ENCODE measurements at places on chromosomes 11 and 22.

GRCh38 chr11:134610116-134610910 is 198.3 kb upstream of the B3GAT1 start:
- no peak for DNase-seq

- no peak for DNase-seq
These were observed 17.5 kb upstream of the TMEM184B start for GRCh38 chr22:38290347-38290746.

- no peak for DNase-seq
These were observed 55.0 kb upstream of the ANO3 start for GRCh38 chr11:26276798-26277424.

- DNase-seq = no peak
These were observed 12.2 kb downstream of the CBL start for GRCh38 chr11:119218141-119218878.

DNA sequence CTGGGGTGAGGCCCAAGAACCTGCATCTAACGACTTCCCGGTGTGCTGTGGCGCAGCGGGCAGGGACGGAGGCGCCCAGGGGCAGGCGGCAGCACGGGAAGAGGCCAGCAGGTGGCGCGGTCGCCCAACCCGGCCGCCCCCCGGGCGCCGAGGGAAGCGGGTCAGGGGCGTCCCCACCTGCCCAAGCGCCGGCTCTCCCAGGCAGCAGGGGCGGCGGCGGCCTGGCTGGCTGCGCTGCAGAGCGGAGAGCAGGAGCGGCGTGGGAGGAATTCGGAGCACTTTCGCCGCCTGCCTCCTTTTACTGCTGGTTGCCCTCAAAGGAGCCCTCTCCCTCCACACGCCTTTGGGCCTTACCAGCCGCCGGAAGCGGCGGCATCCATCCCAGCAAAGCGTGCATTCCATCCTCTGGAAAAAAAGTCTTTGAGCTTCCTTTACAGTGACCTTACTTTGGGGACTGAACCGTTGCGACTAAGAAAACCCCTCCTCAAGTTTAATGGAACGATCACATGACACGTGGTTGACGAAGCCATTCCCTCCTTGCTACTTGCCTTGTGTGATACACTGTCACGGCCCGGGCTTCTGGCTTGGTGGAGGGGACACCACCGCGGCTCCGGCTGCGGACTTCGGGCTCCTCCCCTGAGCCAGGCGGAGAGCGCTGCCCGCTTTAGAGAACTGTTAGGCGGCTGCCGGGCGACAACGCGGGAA is 106.8 kb upstream of the CLMP start:
- DNase-seq = peak; percentile 38

GRCh38 chr11:29017941-29018340 is 909.8 kb downstream of the METTL15 start:
- no peak for DNase-seq

DNA sequence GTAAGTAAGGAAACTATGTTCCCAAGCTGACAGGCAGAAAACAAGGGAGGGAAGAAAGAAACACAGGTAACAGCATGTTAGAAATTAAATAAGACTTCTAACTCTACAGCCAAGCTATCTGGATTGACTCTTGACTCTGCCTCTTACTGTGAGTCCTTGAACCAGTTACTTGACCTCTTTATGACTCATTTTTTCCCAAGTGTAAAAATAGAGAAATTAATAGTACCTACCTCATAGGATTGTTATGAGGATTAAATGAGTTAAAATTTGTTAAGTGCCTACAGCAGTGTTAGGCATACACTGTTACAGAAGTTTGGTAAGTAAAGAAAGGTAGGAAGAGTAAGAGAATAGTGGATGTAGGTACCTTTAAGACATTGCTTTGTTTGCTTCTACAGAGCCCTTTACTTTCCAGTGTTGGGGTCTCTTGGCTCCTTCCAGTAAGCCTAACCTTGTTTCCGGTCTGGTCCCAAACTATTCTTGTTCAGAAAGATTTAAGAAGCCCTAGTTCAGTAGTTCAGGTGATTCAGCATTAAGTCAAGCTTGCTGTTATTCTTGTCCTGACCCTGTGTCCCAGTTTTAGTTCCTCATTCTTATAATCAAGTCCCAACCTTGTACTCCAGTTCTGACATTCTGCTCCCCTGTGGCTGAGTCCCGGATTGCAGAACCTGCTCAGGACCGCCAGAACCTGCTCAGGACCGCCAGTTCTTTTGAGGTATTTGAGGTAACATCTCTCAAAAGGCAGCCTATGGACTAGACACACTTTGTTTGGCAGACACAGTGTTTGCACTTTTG is 963.4 kb upstream of the CCDC90B start:
- DNase-seq = no peak

DNA sequence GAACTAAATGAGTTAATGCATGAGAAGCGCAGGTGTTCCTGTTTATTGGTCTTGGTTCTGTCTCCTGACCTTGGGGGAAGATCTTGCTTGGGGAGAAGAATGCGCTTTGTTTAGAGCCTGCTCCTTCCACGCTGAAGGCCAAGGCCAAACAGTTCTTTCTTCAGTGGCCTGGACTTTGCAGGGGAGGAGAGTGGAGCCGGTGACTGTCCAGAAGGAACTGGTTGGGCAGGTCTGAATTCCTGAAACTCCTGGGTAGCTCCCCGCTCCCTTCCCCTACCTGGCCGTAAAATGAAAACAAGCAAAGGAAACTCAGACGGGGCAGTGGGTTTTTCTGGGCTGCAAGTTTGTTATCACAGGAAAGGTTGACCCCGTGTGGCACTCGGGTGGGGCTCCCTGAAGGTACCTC is 3.6 kb downstream of the ARHGAP8 start:
- DNase-seq = no peak

GRCh38 chr11:44886790-44887140 is 63.9 kb downstream of the TP53I11 start:
- DNase-seq = no peak

DNA sequence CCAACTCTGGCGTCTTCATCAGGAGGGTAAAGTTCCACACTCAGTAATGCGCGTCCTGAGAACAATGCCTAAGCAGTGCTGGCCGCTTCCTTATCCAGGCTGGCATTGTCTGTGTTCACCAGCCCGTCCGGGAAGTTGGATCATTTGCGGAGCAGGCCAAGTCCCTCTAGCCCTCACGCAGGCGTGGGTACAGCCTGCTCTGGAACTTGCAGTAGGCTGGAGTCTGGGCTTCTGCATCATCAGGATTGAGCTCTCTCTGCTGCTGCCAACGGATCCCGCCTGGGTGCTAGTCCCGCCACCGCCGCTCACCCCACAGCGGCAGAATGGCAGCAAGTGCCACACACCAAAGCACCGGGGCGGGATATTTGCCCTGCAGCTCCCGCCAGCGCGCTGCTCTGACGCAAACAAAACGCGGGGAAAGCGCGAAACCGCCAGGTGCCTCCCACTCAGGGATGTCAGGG is 29.0 kb downstream of the GLYATL1 start:
- no peak for DNase-seq

- no peak for DNase-seq
These were observed 83.4 kb downstream of the GALNT18 start for GRCh38 chr11:11538277-11538960.

DNA sequence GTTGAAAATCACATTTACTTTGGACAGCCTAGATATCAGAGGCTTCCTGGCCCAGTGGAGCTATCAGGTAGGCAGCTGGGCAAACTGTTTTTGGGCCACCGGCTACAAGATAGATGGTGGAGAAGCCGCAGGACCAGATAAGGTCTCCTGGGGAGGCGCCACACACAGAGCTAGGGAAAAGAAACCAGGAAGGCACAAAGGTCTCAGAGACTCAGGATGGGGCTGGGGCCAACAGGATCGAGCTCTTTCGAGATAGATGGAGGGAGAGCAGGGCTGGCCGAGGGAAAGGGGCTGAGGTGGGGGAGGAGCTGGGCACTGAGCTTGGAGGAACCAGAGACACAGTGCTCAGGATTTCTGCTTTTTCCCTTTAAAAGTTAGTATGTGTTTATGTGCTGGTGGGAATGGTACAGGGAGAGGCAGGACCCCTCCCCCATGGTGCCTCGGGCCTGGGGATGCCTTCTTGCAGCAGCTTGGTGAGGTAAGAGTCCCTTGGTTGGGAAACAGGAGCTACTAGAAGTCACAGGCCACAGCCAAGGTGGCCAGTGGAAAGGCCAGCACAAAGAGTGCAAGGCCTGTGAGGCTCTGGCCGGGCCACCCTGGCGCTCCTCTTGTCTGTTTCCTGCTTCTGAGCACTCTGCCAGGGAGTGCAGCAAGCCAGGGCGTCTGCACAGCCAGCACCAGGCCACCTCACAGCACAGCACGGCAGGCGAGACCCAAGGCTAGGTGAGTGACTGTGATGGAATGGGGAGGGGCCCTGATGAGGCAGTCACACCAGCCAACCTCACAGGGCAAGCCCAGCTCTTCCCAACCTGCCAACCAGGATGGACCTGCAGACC is 11.5 kb upstream of the NAP1L4 start:
- no peak for DNase-seq

DNA sequence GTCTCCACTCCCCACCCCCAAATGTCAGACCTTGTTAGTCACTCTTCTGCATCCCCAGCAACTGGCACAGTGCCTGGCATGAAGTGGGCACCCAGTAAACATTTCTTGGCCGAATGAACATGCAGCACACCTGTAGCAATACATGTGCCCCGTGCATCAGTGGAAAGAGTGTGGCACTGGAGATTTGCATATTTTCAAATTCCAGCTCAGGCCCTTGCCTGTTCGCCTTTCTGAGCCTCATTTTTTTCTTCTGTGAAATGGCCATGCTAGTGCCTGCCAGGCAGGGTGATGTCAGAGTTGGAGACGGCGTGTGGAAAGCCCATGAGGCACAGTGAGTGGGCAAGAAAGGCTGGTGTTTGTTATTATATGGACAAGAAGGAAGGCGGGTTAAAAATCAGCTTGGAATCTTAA is 38.7 kb downstream of the CD82 start:
- DNase-seq = no peak

- no peak for DNase-seq
These were observed 10.5 kb upstream of the MYEOV start for GRCh38 chr11:69283446-69283845.

DNA sequence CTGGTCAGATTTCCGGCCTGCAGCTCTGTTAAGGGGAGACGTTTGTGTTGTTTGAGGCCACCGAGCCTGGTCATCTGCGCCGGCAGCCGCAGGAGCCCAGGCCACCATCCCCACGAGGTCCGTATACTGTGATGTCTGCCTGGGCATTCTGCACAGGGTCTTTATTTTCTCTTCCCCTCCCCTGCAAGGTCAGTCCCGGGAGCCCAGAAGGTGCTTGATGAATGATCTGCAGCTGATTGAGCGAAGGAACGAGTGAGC is 45.4 kb downstream of the CTTN start:
- no peak for DNase-seq

DNA sequence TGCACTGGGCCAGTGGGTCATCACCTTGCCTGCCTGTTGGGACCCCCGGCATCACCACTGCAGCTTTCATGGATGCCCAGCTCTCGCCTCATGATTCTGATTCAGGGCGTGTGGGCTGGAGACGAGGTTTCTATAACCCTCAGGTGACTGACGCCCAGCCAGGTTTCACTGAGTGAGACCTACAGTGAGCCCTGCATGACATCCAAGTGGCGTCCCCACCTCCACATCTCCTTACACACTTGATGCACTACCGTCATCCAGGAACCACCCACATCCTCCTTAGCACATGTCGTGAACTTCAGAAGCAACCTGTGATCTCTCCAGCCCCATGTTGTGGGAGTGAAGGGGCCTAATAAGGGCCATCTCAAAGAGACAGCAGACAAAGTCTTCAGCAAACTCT is 257.5 kb downstream of the CTTN start:
- no peak for DNase-seq

DNA sequence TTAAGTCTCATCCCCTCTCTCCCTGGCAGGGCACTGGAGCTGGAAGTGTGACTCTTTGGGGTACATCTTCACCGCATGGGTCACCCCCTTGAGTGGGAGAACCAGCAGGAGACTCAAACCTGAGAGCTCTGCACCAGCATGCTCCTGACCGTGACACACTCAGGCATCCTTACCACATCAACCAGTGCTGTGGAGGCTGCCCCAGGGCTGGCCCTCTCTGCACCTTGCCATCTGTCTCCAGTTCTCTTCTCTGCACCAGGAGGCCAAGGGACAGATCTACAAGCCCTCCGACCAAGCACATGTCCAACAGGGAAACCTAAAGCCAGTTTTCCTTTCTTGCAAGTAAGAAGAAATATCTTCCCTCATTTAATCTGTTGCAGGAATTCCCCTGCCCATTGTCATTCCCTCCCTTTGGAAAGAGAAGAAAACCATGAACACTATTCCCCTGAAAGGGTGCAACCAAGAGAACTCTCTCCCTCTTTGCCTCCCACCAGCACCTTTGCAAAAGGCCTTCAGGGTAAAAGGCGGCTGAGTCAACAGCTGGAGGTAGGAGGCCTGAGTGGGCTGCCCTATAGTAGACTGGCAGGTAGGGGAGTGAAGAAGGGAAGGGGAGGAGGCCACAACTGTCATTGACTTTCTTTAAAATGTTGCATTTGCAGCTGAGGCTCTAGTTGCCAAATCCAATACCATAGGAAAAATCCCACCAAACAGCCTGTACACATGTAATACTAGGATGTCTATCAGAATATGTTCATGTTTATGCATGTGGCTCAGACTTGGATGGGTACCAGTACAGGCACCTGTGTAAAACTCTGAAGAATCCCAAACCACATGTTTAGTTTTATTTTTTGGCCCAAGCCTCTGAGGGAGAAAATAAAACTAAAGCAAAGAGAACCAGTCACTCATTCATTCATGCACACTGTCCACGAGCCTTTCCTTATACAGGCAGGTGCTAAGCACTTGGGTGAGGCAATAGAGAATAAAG is 117.0 kb downstream of the WT1 start:
- DNase-seq = no peak

GRCh38 chr11:22674470-22675439 is 8.3 kb downstream of the GAS2 start:
- no peak for DNase-seq

- no peak for DNase-seq
These were observed 355.2 kb upstream of the NARS2 start for GRCh38 chr11:78929906-78930220.

GRCh38 chr11:35479731-35480130 is 45.7 kb downstream of the PAMR1 start:
- no peak for DNase-seq

GRCh38 chr11:120629407-120630080 is 118.0 kb downstream of the GRIK4 start:
- DNase-seq = no peak

GRCh38 chr11:74269161-74269811 is 42.2 kb downstream of the P4HA3 start:
- no peak for DNase-seq

DNA sequence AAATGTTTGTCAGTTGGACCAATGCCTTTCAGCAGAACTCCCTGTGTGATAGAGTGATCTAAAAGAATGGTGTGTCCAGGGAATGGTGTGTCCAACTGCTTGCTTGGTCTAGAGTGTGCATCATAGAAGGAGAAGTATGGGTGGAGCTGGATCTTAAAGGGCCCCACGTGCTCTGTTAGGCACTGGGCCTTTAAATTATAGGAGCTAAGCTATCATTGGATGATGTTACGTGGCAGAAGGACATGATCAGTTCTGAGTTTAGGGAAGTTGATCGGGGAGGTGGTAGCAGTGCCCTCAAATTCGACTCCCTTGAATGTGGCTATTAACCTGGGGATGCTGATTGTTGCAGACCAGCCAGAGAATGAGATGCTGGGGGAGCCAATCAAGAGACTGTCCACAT is 16.4 kb downstream of the STX3 start:
- no peak for DNase-seq
